Esophagus muscularis mucosa (tissue), 4 donors: ENCODE measurements at places on chromosomes 1 and 21.
A peak's percentile ranks its signal among the peaks of the same experiment; 100 is the strongest.

GRCh38 chr1:93598396-93598795, 83.2 kb downstream of the BCAR3 start:
- H3K36me3 ChIP-seq: no peaks in the 10 kb centered on the region
- no peak for DNase-seq

DNA sequence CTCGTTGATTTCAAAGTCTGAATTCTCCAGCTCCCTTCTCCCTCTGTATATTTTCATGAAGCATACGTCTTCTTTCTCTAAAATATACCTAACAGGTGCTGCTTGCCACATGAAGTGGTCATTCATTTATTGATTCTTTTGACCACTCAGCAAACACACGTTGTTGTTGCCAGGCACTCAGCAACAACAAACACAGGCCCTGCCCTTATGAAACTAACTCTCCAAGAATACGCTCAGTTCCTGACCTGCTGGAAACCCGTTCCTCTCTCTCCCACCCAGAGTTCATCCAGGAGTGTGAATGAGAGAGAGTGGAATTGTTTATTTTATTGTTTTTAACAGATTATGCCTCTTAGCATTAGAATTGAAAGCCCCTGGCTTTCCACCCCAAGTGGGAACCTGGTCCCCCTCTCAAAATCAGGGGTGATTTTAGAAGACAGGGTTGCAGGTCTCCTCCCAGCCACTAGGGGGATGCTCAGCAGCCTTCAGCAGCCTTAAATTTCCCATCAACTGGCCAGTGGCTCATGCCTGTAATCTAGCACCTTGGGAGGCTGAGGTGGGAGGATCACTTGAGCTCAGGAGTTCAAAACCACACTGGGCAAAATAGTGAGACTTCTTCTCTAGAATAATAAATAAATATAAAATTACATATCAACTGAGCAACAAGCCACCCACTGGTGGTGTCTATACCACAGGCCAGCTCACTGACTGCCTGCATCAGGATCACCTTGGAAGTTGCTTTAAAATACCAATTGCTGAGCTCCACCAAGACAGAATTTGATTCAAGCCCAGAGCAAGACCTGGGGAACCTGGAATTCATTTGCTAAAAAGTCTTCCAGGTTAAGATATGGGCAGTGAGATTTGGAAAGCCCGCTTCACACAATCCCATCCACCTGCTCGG, 181.0 kb upstream of the KLHDC7A start:
- H3K27me3 ChIP-seq: peaks cover 11% of the 10 kb centered on the region
- no peak overlapping the region for H3K4me3 ChIP-seq
- no peak overlapping the region for H3K27ac ChIP-seq

DNA sequence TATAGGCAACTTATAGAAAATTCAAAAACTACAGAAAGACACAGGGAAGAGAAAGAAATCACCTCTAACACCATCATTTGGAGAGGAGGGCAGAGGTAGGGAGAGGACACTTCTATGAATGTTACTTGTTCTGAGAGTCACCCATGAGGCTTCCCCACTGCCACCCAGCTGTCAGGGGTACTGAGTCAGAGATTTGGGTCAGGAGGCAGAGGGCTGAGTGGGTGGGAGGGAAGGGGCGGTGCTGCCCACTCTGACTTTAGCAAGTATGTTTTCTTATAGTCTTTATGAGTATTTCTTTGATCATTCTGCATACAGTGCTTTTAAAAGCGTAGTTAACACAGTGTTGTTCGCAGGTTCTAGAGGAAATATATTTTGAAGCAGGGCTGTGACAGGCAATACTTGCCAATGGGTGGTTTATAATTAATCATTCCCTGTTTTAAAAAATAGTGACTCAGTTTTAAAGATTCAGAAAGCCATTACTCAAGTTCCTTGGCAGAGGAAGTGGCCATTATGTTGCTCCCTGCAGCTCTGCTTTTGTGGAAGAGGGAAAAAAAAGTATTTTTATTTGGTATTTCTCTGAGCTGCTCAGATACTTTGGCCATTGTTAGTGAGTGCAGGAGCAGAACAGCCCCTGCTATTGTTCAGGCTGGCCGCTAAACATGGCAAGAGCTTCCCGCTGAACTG, 18.3 kb downstream of the IL6R start:
- DNase-seq: no peak
- no peak overlapping the region for H3K4me3 ChIP-seq
- no peaks in the 10 kb centered on the region for H3K36me3 ChIP-seq
- H3K27ac ChIP-seq: peak overlapping the region; percentile 98
- H3K27me3 ChIP-seq: no peaks in the 10 kb centered on the region

DNA sequence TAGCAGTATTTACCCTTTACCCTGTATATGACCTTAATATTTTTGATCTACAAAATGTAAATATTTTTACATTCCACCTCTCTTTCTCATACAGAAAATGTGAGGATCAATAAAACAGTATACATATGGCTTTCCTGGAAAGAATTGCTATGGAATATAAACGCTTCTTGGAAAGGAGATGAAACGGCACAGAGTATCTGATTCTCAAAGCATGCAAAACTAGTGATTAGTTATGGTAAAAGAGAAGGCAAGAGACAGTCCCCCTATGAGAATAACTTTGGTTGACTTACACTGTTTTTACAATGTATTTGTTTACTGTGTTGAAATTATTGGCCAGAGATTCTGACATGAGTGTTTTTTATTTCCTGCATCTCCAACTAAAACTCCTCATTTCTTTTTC, 204.6 kb upstream of the C21orf91 start:
- no peaks in the 10 kb centered on the region for H3K36me3 ChIP-seq
- no peaks in the 10 kb centered on the region for H3K27me3 ChIP-seq
- H3K4me3 ChIP-seq: no peak overlapping the region
- no peak overlapping the region for H3K27ac ChIP-seq
- DNase-seq: no peak
